Osteoblast (primary cell): ENCODE measurements at places on chromosomes 4 and X. TPM values are rescaled to one million over a fixed set of nuclear protein-coding genes. Genes with fewer than 3 reads are reported as not detected.

DNA sequence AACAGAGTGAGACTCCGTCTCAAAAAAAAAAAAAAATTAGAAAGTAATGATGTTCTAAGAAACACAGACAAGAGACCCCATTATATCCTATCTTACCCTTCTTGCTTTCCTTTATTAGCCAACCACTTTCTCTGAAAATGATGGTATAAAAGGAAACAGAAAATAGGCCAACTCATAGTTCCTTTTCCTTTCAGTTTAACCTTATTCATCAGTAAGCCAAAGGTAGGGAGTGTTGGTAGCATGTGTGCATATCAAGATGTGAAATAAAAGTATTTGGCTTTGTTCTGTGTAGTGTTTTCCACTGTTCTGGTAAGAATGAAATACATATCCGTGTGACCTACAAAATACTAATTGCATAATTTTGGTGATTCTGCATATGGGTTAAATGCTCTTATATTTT lies 266.6 kb downstream of the ZNF674 start:
- DNase-seq = no peak

DNA sequence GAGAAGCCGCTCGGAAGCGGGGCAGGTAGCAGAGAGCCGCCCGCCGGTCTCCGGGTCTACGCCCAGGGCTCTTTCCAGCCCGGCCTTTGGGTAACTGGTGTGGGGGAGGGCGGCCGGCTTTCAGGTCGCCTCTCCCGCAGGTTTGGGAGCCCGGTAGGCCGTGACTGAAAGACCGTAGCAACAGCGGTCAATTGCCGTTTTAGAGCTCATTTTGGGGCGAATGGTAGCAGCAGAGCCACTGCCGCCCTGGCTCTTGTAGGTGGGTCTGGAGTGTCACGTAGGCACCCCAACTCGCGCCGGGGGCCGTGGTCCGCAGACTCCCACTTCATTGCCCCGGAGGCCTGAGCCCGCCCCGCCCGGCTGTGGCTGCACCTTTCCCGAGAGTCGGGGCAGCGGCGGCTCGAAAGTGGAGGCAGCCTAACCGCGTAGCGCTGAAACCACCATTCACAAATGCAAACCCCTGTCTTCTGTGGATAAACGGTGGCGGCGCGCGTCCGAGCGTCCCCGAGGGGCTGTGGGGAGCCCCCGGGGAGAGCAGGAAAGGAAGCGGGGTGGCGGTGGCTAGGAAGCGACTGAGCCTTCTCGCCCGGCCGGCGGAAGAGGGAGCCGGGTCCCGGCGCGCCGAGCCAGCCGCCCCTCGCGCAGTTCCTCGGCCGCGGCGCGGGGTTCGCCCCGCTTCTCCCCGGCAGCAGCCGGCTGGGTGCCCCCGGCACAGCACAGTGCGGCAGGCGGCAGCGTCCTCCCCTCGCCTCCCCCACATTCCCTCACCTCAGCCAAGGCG lies 2185.1 kb upstream of the TENM3 start:
- DNase-seq = peak; percentile 66

DNA sequence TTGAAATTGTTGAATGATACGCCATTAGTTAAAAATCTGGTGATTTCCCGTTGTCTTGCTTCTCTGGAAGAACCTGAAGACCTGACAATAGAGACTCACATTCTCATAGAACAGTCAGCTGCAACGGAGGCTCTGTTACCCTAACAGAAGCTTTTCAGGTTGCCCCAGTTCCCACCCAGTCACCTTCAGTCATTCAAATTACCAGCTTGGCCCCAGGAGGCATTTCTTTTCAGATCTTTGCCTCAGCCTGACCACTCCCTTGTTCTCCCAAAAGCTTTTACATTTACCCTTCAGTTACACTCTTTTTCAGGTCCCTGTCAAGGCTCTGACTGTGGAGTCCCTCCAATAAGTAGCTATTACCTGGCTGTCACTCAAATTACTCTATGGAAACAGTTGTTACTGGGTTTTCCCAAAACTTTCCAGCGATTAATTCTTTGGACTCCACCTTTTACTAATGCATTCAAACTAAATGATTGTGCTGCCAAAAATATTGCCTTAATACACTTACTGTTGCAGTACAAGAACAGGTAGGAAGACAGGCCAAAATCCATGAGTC lies 162.2 kb upstream of the FTHL17 start:
- no peak for DNase-seq

The IDUA gene
- 23.0 and 26.4 TPM in 2 replicates for total RNA-seq
